Spinal cord (tissue), 10 donors: ENCODE measurements at places on chromosomes 4 and X.

DNA sequence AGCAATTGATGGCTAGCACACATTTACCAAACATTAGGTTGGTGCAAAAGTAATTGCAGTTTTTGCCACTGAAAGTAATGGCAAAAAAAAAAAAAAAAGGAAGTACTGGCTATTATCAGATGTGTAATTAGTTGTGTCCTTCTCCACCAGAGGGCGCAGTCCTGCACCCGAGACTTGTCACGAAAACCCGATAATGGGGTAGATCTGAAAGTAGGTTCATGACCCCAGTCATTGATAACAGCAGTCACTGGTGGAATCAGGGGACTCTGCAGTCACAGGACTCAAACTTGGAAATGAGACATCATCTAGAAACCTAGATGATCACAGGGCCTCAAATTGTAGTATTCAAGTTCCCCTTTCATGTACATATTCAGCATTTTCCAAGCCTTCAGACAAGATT, 13.1 kb upstream of the ACOT9 start:
- no peak for DNase-seq

DNA sequence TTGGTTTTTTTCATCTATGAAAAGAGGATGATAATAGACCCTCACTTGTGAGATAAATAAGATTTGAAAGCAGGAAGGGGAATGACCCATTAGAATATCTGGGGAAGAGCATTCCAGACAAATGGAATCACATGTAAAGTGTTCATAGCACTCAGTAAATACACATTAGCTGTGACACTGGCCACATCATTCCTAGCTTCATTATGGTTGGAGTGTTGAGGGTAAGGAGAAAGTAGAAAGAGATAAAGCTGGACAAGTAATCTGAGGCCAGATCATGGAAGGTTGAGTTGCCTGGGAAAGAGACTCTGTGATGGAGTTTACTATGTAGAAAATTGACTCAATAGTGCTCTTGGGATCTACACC, 6.9 kb upstream of the PGRMC1 start:
- no peak for DNase-seq

GRCh38 chr4:71380788-71381187, 42.0 kb downstream of the SLC4A4 start:
- DNase-seq = peak; percentile 38

DNA sequence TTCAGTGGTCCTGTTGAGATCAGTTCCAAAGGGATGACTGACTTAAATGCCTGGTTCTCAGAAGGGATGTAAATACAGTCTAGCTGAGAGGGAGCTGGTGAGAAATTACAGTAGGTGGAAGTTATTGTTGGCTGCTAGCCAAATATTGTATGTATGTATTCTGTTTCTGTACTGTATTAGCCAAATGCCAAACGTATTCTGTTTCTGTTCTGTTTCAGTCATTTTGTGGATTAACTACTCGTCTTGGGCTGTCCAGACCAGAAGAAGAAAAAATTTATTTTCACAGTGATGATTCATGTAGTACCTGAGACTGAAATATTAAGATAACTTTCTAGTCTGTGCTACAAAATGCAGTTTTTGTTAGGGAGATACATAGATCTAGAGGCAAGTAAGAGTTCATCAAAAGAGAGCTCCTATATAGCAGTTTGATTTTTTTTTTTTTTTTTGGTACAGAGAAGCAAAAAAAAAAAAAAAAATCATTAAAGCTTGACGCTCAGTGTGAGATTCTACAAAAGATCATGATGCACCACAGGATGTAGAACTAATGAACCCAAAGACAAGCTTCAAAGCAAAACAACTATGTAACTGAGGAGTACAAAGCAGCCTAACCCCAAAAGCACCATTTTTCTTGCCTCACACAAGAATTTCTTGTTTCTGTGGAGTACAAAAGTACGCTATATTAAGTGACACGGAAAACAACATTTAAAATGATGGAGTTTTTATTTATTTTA, 54.8 kb downstream of the CASP6 start:
- no peak for DNase-seq

DNA sequence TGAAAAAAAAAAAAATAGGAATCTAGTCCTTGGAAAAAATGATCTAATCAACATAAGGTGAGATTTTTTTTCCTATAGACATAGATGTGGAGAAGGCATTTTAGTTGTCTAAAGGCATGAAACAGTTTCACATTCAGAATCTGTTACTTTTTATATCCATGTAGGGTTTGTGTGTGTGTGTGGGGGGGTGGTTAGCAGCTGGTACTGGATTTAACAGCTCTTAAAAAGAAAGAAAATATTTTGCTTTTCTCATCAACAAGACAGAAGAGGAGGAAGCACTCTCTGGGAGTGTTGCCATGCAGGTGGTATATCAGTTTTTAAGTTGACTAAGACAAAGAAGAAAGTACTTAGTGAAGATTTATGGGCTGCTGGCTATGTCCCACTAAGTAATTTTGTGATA, 122.3 kb downstream of the VCX3B start:
- no peak for DNase-seq

DNA sequence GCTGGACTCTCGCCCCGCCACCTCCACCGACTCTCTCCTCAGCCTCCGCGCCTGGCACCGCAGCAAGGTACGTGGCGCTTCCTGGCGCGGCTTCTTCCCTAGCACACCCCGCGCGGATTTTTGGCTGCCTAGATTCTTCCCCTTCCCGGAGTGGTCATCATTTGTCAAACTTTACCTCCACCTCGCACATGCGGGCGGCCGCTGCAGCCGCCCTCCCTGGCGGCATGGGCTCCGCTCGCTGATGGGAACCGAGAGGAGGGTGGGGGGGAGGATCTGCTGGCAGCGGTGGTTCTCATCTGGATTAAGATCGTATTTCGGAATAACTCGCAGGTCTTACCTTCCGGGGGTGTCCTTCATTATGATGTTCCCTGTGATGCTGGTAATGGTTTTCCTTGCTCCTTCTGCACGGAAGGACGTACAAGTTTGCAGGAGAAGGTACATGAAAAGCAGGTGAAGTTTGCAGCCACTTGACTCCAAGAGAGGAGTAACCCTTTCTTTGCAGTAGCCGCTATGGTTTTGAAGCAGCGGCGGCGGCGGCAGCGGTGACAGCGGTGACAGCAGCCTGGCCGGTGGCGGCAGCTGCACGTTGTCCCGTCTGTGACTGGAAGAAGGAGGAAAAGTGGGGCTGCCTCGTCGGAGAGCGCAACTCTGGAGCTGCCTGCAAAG, 2183.9 kb upstream of the TENM3 start:
- DNase-seq = peak; percentile 18
